ENCODE measurements at places on chromosomes 13 and 19.

DNA sequence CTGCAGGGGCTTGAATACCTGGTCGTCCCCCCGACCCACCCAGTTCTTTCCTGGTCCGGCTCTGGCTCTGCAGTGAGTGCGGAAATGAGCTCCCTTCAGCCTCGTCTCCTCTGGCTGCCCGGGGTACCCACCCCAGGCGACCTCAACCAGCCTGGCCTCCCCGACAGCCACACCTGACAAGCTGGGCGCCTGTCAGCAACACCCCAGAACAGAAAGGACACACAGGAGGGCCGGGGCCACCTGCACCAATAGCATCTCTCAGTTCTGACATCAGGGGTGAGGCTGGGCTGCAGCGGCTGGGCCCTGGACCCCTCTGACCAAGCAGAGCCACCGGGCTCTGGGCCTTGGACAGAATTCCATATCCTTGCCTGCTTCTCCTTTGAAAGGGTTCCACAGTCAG, 19.7 kb downstream of the SUGP1 start:
- DNase-seq, result no peak

DNA sequence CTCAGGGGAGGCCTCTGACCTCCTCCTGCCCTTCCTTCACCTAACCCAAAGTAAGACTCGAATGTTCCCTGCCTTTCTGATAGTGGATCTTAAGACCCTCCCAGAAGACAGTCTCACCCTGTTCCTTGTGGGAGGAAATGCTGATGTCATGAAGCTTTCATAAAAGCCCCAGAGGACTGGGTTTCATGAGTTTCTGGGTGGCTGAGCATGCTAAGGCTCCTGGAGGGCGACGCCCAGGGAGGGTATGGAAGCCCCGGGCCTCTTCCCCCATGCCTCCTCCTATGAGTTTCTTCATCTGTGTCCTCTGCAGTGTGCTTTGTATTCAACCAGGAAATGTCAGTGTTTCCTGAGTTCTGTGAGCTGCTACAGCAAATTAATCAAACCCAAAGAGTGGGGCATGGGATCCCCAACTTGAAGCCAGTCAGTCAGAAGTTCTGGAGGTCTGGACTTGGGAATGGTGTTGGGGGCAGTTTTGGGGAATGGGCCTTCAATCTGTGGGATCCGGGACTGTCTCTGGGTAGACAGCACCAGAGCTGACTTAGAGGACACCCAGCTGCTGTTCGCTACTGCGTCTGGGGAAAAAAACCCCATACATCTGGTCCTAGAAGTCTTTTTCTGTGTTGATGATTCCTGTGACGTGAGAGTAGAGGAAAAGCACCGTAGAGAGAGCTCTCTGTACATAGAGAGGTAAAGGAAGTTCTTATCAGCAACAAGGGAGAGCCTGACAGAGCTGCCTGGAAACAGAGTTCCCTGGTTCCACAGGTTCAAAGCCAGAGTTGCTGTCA, 2.0 kb upstream of the LILRB2 start:
- no peak for DNase-seq

DNA sequence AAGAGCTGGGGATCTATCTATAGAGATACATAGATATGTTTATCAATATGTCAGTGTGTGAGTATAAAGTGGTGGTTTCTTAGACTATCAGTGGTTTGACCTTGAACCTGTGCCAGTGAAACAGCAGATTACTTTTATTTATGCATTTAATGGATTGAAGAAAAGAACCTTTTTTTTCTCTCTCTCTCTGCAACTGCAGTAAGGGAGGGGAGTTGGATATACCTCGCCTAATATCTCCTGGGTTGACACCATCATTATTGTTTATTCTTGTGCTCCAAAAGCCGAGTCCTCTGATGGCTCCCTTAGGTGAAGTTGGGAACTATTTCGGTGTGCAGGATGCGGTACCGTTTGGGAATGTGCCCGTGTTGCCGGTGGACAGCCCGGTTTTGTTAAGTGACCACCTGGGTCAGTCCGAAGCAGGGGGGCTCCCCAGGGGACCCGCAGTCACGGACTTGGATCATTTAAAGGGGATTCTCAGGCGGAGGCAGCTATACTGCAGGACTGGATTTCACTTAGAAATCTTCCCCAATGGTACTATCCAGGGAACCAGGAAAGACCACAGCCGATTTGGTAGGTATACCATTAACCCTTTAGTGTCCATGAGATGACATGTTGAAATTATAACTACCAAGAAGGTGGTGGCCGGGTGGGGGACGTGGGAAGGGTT, 880 bp downstream of the FGF9 start:
- no peak for DNase-seq

DNA sequence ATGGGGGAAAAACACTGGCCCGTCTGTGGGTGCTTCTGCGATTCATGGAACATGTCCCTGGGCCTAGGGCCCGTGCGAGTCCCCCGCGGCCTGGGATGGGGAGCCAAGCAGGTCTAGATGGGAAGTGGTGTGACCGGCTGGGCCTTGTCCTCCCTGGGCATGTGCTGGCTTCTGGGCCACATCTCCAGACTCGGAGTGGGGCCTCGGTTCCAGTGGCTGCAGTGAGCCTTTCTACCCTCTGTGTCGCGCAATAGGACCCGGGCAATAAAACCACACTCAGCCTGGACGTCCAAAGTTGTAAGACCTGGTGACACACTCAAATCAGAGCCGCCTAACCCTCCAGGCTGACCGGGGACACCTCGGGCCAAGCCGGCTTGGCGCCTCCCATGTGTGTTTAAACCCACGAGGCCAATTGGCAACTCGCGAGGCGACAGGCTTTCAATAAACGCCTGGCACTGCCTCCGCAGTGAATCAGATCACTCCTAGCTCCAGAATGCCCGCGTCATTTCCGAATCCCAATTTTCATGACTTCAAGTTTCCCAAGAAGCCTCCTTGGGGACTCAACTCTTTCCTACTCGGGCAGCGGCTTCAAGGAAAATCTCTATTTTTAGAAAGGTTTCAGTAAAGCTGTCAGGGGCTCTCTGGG, 57.3 kb downstream of the KLF2 start:
- no peak for DNase-seq

GRCh38 chr13:87280139-87280538, 391.0 kb upstream of the SLITRK5 start:
- no peak for DNase-seq

- DNase-seq, result no peak
Measured at GRCh38 chr13:103187721-103188156, 121.5 kb upstream of the SLC10A2 start.

- no peak for DNase-seq
Measured at GRCh38 chr19:5068233-5069072, 99.5 kb downstream of the KDM4B start.

DNA sequence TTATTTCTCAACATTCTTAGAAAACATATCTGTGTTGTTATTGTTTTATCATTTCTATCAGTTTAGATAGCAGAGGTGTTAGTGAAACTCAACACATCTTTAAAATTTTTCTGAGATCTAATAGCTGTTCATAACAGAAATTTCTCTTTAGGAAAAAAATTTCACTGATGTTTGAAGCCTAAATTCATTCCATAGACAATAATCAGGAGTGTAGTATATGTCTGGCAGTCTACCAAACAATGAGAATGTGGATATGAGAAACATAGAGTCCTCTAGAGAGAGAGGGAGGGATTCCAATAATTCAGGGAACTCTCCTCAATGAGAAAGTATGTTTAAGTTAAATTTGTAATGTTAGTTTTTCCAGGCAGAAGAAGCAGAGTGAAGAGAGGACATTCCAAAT, 118.2 kb upstream of the EDNRB start:
- DNase-seq, result no peak

DNA sequence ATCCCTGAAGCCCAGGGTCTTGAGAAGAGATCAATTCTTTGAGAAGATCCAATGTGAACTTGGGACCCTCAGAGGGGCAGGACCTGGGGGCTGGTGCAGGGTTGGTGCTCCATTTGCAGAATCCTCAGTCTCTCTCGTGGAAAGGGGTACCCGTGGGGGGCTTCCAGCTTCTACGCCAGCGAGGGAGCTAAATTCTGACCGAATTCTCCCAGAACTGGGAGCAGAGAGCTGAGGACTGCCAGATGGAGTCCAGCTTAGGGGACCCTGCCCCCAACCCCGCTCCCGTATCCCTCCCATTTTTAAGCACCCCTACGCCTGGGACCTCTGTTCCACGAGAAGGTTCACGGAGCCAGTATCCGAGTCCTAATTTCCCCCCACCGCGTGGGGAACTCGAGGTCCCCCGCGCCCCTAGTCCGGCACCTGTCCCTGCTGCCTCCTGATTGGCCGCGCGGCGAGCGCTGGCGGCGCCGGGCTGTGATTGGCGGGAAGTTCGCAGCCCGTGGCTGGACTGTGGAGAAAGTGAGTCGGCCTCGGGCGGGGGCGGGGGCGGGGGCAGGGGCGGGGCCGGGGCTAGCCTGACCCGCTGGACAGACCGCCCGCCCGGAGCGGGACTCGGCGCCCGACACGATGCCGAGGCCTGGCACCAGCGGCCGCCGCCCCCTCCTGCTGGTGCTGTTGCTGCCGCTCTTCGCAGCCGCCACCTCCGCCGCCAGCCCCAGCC, 4.4 kb upstream of the LTBP4 start:
- DNase-seq, result no peak

DNA sequence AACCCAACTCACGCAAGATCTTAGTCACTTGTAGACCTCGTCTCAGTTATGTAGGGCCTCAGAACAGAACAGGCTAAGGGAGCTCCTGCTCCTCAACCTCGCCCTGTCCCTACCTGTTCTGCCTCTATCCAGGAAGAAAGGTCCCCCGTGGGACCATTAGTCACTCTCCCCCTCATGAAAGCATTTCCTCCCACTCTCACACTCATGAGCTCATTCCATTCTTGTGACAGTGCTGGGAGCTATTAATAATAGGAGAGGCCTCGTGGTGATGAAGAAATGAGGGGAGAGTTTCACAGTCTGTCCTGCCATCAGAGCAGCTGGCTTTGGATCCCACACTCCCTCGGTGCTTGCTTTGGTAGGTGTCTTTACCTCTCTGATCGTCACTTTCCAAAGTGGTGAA, 10.2 kb downstream of the PPP2R1A start:
- no peak for DNase-seq

GRCh38 chr13:79674765-79675515, 194.0 kb downstream of the NDFIP2 start:
- DNase-seq, result no peak

DNA sequence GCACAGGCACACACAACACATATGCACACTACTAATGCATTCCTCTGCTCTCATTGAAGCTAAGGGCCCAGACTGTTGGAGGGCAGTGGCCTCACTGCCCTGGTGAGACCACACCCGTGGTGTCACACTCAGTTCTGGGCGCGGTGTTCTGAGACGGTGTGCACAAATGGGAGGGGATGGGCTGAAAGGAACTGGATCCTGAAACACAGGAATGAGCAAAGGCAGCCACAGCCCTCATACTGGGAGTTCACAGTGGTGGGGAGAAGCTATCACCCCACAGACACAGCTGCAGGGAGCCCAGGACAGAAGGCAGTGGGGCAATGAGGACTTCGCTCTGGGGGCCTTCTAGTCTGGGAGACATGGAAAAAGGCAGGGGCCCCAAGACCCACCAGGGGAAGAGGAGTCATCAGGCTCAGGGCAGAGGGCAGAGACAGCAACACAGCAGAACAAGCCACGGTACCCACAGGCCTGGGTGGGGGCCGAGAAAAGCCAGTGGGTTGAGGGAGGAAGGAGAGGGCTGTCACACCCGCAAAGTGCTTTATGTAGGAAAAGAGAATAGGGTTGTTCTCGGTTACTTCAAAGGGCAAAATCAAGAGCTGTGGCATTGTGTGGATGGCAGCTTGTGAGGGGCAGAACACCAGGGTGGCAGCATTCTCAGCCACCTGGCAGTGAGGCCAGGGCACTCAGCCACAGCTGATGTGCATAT, 75.4 kb upstream of the GPR183 start:
- DNase-seq, result peak; percentile 40

- DNase-seq, result peak; percentile 19
Measured at GRCh38 chr19:39430675-39431593, 4.8 kb downstream of the RPS16 start.

GRCh38 chr19:5838353-5839064, 993 bp downstream of the FUT6 start:
- DNase-seq, result no peak

GRCh38 chr13:109165417-109165904, 536.0 kb downstream of the MYO16 start:
- no peak for DNase-seq

DNA sequence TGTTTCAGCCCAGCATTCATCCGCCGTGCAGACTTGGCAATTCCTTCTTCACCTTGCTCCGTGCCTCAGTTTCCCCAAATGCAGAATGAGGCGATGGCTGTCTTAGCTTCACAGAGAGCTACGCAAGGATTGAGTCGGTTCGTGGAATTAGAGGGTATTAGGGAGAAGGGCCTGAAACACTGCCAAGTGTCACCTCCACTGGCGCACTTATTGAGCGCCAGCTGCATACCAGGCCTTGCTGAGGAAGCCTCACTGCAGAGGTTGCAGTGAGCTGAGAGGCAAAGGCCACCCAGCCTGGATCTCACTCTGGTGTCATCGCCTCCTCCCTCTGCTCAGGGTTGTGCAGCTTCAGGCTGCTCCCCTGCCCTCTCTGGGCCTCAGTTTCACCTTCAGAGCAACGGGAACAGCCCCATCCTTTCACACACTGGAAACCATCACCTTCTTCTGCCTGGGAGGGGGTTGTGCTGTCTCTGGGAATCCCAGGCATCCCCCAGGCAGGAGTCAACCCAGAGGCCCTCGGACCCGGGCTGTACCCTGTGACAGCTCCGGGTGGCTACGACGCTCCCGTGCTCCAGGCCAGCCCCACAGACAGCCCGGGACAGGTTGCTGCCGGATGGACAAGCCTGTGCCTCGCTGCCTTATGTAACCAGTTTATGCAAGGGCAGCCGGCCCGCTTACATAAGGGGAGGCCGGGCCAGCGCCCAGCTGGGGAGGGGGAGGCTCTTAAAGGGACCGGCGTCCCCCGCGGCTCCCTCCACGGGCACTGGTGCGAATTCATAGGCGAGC, 31.9 kb downstream of the NFIC start:
- no peak for DNase-seq

DNA sequence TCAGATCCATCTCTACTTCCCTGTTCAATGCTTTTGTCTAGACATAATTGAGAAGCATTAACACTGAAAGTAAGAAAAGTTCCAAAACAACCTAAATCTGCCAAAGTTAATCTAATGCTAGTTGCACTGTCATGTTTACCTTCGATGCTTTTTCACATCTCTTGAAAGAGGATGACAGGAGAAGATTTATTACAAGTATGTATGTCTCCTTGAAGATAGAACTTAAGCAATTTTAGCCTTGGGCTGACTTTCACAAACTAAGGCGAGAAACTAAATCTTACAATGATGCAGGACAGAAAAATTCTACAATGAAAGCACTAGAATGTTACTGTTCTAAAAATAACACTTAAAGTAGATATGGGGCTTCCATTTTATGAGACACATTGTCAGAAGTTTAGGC, 64.0 kb downstream of the MIPEP start:
- DNase-seq, result no peak

GRCh38 chr13:92224052-92224821, 825.8 kb downstream of the GPC5 start:
- no peak for DNase-seq

- no peak for DNase-seq
Measured at GRCh38 chr19:33887891-33888290, 91.2 kb downstream of the KCTD15 start.

GRCh38 chr13:52738719-52739467, 727 bp downstream of the CNMD start:
- no peak for DNase-seq

All from central memory CD8-positive, alpha-beta T cell (primary cell).